ENCODE measurements at places on chromosomes 4 and X.

- DNase-seq = no peak
Measured at GRCh38 chrX:118218079-118218478, 101.5 kb upstream of the KLHL13 start.

DNA sequence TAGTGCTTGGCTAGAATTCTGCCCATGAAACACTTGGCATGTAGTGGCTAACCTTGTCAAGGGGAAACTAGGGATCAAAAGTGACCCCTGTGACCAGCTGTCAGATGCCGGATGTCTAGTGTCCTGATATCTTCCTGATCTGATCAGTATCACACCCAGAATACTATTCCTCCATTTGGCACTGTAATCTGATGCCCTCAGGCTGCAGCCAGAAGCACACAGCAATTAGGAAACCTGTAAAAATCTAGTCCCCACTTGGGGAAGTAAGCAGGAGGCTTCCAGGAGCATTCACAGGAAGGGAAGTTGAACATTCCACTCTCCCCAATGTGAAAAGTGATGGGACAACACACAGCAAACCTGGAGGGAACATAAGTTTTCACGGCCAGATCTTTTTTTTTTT is 125.1 kb downstream of the HS6ST2 start:
- no peak for DNase-seq

DNA sequence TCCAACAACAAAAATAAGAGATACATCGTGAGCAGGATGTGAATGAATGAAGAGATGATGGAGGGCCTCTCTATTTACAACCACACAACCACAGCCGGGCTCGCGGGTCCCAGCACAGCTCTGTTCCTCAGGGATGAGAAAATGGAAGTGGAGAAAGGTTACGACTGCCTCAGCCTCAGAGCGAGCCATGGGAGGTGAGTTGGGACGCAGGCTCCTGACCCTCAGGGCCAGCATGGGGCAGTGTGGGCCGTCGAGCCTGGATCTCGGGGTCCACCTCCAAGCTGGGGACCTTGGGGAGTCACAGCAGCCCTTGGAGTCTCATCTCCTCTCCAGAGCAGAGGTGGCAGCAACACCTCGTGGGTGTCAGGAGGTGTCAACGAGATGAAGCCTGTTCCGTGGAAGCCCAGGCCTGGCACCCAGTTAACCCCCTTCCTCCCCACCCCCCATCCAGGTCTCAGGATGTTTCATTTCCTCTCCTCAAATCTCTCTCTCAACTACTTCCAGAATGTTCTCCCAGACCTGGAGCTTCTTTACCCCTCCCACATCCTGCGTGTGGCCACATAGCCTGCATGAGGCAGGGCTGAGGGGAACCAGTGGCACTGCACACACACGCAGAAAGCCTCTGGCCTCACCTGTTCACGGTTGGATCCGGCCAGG is 25.9 kb downstream of the C4orf50 start:
- no peak for DNase-seq

DNA sequence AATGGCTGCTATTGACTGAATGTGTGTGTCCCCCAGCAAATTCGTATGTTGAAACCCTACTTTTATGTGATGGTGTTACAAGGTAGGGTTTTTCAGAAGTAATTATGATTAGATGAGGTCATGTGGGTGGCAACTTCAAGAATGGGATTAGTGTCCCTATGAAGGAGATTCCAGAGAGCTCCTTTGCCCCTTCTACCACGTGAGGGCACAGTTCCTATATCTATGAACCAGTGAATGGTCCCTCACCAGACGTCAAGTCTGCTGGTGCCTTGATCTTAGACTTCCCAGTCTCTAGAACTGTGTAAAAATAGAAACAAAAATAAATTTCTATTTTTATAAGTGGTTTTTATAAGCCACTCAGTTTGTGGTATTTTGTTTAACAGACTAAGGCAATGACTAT is 1137.6 kb upstream of the IGFBP7 start:
- no peak for DNase-seq

DNA sequence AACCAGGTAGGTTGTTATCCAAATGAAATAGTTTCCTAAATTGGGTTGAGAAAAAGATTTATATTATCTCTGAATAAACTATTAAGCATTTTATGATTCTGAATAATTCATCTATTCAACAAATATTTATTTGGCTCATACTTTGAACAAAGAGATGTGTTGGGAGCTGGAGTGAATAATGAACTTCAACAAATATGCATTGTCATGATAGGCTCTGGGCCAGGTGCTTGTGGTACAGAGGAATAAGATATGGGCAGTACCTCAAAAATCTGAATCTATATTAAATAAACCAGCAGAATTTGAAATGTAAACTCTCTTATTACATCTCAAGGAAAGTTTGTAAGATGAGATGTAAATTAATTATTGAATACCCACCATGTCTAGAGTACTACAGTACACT is 75.7 kb upstream of the DCLK2 start:
- no peak for DNase-seq

DNA sequence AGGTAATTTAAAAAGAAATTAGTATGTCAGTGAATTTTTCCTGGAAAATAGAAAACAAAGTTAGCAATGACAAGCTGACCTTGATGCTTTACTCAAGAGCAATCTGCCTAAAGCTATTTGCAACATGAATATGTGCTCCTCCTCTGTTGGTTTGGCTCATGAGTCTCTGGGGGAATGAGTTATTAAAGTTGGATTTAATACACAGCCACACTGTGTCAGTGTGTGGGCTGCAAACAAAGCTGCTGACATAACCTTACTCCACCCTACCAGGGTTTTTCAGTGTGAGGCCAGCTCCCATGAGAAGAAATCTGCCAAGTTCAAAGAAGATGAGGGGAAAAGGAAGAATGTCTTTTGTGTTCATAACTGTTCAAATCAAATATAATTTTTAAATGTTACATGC is 280.5 kb downstream of the TLL1 start:
- DNase-seq = no peak

- peak; percentile 24 for DNase-seq
Measured at GRCh38 chrX:40734971-40735324, 394 bp downstream of the MED14 start.

- no peak for DNase-seq
Measured at GRCh38 chr4:134202166-134202956, 772 bp upstream of the PABPC4L start.

DNA sequence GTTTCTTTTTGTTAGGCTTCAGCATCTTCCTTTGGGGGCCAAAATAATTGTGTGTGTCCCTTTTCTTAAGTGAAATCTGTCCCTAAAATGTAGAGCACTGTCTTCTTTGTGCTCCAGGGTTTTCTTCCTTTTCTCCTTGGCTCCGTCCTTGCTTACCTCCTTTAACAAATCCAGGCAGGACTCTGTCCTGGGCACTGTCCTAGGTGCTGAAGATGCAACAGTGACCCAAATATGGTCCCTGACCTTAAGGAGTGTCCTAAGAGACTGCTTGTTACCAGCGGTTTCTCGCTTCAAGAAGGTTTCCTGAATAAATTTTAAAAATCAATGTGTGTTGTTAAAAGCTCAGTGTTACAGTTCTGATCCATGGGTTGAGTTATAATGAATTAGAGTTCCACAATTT is 471.8 kb downstream of the KCNIP4 start:
- no peak for DNase-seq

GRCh38 chr4:100067255-100067654 is 117.2 kb upstream of the H2AZ1 start:
- no peak for DNase-seq

Measured in activated CD4-positive, CD25-positive, alpha-beta regulatory T cell (primary cell).